ENCODE measurements at places on chromosomes 7 and 10. TPM values are rescaled to one million over a fixed set of nuclear protein-coding genes. Genes with fewer than 3 reads are reported as not detected.

DNA sequence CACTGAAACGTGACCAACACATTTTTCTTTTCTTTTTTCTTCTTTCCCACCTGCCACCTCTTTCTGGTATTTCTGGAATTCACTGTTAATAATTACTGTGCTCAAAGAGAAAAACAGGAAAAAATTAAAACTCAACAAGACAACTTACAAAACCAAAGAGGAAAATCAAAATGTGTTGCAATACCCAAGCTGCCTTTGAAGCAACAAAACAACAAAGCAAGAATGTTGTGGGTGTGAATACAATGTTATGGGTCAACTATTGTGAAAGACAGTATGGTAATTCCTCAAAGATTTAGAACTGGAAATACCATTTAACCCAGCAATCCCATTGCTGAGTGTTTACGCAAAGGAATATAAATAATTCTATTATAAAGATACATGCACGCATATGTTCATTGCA lies 415.1 kb downstream of the GFRA1 start:
- DNase-seq: no peak

TWIST1 gene
- 8.3 TPM for total RNA-seq

NODAL gene
- 0.04 TPM for total RNA-seq

DNA sequence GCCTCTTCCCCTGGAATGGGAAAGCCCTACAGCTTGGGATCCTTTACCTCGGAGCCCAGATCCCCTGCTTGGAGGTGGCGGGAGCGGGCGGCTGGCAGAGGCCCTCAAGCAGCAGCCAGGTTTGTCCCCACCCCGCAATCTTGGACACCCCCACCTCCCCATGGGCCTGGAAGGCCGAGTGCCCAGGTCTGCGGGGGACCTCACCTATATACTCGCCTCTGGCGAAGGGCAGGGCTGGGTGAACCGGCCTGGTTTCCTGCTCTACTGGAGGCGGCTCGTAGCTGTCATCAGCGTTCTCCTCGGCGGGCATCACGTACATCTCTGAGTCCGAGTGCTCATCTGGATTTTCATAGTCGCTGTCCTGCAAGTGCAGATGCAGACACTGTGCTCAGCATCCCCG lies 44.2 kb downstream of the BLNK start:
- no peak for DNase-seq

DNA sequence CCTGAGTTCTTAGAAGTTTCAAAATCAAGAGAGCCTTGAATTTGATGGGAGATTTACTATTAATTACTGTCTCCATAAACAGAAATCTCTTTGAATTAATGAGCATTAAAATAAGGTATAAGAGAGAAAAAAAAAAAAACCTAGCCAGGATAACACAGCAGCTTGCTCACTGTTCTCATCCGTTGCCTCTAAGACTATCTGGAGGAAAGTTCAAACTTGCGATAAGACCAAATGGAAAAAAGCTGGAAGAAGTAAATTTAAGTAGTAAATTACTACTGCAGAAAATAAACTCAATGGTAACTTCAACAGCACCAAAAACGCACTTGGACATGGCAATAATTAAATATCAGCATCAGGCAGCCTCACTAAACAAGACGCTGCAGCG lies 36.7 kb downstream of the GNA12 start:
- no peak for DNase-seq

RBAK gene
- 12.6 TPM for total RNA-seq

GRCh38 chr7:111735661-111736551 lies 173.6 kb upstream of the IMMP2L start:
- DNase-seq: peak; percentile 77

COL1A2 gene
- 5,114 TPM for total RNA-seq

CHAT gene
- total RNA-seq: not detected

DNA sequence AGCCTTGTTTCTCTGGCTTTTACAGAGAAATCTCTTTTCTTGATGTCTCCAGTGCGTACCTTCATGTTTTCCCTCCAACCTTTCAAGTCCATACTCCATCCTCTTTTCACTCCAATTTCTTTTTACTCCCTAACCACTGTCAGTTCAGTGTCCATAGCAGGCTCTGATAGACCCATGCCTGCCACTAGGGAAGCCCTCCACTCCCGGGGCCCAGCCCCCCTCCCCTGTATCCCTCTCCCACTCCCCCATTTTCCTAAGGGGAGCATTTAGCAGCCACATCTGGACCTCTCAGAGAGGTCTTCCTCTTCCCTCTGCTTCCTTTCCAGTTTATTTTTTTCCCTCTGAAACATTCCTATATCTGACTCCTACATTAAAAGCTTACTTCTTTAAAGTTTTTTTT lies 33.1 kb downstream of the DENND11 start:
- DNase-seq: no peak

DNA sequence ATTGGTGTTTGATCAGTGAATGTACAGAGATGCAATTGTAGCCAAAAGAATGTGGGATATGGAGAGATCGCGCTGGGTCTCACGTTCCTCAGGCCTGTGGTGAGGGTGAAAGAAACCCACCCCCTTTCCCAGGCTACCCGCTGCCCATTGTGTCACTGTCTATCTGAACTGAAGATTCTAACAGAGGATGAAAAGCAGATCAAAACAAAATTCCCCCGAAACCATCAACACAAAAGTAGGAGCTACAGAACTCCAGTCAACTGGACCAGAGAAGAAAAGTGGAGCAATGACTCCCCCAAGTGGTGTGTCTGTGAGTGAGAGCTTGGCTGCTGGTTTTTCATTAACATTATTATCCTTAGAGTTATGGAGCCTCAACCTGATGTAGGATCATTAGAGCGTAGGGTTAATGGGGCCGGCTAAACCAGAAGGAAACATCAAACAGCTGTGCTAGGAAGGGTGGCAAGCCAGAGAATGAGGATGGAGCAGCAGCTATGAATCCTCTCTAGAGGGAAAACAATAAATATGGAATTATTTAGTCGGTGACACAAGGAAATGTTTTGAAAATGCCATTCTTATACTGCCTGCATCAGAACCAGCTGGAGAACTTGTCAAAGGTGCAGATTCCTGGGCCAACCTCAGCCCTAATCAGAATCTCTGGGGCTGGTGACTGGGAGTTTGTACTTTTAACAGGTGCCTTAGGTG lies 38.3 kb downstream of the AKR1B1 start:
- DNase-seq: peak; percentile 48

DNA sequence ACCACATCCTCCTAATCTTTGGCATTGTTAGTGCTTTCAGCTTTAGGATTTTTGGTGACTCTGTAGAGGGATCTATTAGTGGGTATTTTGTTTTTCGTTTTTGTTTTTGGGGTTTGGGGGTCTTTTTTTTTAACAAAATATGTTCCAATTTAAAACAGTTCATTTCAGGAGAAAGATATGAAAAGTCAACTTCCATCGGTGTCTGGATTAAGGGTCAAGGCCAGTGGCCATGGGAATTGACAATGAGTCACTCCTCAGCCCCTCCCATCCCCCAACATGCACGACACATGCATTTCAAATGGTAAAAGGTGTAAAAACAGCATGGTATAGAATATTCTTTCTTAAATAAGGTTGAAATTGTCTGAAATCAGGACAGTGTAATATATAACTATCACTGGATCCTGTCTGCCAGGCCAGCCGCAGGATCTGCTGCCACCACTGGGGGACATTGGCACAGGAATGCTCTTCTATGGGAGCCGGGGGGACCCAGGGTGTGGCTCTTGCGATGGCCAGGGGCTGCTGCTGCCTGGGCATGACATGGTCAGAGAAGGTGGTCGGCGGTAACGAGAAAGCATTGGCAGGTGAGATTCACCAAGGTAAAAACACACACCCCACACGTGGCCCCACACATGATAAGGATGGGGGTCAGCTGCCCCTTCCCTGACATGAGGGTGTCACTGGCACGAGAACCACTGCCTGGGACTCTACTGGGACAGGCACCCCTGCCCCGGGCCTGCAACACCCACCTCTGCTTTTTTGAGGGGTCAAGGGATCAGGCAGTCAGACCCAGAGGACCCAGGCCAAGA lies 126.2 kb upstream of the KCTD7 start:
- no peak for DNase-seq

GRCh38 chr10:59108886-59109288 lies 67.6 kb upstream of the PHYHIPL start:
- no peak for DNase-seq

- peak; percentile 74 for DNase-seq
Observed at GRCh38 chr10:102072673-102073527, 7.8 kb downstream of the HPS6 start.

DNA sequence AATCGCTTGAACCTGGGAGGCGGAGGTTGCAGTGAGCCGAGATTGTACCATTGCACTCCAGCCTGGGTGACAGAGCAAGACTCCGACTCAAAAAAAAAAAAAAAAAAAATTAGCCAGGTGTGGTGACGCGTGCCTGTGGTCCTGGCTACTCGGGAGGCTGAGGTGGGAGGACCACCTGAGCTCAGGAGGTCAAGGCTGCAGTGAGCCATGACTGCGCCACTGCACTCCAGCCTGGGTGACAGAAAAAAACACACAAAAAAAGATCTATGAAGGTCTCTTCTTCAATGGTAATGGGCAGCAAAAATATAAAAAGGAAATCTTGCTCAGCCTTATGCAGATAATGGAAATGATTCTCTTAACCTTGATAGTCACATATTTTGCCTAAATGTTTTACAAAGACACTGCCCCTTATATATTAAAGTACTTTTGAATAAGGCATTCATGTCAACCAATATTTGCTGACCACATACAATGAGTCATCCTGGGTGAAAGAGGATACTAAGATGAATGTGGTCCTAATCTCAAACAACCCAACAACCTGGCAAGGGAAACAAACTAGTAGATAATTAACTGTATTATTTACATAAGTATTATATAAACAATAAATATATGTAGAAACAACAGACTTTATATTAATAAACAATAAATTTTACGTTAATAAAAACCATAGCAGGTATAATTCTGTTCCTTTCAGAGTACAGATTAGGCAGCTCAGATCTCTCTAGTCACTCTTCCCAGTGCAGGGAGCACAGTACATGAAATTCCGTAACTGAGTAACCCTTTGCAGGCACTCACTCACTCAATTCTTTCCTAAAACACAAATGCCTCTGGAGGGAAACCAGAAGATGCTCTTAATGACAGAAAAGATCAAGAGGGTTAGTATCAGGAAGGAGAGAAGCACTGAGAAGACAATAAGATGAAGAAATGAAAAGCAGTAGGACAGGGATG lies 8.1 kb downstream of the TOMM7 start:
- no peak for DNase-seq

MRC1 gene
- 13.4 TPM for total RNA-seq

AGR3 gene
- not detected for total RNA-seq

GRCh38 chr7:52838981-52839411 lies 196.4 kb upstream of the POM121L12 start:
- peak; percentile 82 for DNase-seq

MYOF gene
- total RNA-seq: 37.6 TPM

- no peak for DNase-seq
Observed at GRCh38 chr10:60137292-60137992, 231.1 kb upstream of the CCDC6 start.

DNA sequence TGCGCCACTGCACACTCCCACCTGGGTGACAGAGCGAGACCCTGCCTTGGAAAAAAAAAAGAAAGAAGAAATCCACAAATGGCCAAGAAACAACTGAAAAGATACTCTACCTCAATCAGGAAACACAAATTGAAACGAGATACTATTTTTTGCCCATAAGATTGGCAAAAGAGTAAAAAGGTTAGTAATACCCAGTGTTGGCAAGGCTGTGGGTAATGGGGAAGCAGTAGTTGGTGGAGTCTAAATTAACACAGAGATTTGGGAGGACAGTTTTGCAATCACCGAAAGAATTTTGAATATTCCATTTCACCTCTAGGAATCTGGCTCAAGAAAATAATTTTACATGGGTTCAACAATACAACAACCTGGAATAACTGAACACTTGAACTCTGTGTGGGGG lies 19.9 kb downstream of the ABRAXAS2 start:
- DNase-seq: no peak

GRCh38 chr7:81534446-81534845 lies 235.4 kb downstream of the HGF start:
- DNase-seq: no peak

FZD8 gene
- total RNA-seq: 28.9 TPM

MEST gene
- total RNA-seq: 879 TPM

DNA sequence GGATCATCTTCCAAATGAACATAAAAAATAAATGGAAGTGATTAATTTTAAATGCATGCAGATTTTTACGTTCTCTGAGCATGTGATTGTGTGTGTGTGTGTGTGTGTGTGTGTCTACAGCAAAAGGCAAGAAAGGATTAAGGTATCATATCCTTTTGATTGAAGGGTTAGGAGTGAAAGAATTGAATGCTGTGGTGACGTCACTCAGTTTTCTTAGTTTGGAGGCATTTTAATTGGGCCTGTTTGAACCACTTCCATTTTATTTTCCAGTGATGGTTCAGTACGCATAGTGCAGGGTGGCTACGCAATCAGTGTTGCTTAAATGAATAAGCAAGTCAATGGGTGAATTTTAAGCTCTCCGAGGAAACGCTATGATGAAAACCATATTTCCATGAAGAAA lies 31.3 kb downstream of the TACC2 start:
- DNase-seq: no peak

IL6 gene
- total RNA-seq: 0.44 TPM

DNA sequence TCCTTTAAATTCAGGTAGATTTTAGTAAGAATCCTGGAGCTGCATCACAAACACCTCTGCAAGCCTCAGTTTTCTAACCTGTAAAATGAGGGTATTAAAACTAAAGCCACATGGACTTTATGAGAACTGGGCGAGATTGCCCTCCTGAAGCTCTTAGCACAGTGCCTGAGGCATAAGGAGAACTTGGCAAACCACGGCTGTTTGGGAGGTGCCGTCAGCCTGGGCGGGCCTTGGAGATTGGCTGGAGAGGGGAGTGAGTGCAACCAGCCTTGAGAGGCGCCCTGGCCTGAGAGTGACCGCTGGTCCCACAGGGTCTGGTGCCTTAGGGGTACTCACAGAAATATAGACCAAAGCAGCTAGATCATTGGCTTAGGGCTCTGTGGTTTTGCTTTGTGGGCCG lies 5.4 kb upstream of the TNS3 start:
- DNase-seq: no peak
